ENCODE measurements at places on chromosomes 7 and 10.

GRCh38 chr7:36035186-36035585 lies 117.9 kb upstream of the EEPD1 start:
- DNase-seq = no peak

GRCh38 chr10:101778781-101779543 lies 3.0 kb upstream of the FGF8 start:
- DNase-seq = no peak

- no peak for DNase-seq
Observed at GRCh38 chr10:50851884-50852671, 33.3 kb downstream of the A1CF start.

DNA sequence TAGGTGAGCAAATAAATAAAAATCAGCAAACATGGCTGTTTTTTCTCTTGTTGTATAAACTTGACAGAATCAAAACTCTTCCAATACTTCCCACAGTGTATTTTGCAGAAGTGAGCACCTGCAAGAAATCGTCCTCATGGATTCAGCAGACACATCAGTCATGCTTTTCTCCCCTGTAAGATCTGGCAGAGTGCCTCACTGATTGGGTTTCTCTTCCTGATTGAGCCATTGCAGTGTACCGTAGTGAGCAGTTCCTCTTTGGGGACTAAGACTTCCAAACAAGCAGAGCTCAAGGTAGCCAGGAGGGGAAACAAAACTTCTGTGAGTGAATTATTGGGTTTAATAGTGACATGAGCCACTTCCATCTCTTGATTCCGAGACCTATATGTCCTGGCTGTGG lies 2.2 kb upstream of the CCDC3 start:
- DNase-seq = no peak

DNA sequence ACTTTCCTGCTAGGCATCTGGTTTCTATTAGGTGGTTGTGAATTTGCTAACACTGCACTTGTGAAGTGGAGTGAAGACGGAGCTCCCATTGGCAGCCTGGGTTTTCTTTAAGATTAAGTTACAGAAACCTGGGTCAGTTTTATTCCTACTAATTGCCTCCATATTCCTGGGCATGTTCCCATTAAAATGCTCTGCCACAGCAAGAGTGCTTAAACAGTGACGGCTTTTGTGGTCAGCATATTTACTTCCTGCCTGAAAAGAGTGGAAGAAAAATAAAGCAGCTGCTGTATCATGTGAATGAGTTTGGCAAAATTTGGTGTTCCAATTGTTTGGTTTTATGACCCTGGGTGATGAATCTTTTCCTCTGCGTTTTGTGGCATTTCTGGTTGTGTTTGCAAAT lies 96.9 kb upstream of the PLXDC2 start:
- DNase-seq = no peak

GRCh38 chr7:43387932-43388331 lies 195.0 kb upstream of the STK17A start:
- DNase-seq = no peak

DNA sequence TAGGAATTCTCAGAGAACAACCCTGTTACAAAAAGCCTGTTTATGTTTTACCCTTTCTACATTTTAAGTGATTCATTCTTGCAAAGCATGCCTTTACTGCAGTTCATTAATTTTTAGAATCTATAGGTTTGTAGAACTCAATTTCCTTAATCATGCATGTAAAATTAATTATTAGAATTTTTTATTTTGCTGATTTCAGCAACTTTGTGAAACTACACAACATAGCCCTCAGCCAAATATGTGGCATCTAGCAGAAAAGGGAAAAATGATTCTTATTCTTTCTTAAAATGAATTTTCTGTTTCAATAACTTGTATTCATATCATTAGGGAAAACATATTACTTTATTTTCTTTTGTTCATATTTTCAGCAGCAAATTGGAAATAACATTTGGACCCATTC lies 392.9 kb upstream of the PFKP start:
- no peak for DNase-seq

GRCh38 chr7:83085299-83085698 lies 77.4 kb downstream of the PCLO start:
- no peak for DNase-seq

- no peak for DNase-seq
Observed at GRCh38 chr7:125561006-125561405, 631.4 kb upstream of the POT1 start.

- no peak for DNase-seq
Observed at GRCh38 chr7:110944966-110945644, 145.8 kb upstream of the LRRN3 start.

- DNase-seq = no peak
Observed at GRCh38 chr7:87567052-87567451, 33.6 kb downstream of the ABCB1 start.

DNA sequence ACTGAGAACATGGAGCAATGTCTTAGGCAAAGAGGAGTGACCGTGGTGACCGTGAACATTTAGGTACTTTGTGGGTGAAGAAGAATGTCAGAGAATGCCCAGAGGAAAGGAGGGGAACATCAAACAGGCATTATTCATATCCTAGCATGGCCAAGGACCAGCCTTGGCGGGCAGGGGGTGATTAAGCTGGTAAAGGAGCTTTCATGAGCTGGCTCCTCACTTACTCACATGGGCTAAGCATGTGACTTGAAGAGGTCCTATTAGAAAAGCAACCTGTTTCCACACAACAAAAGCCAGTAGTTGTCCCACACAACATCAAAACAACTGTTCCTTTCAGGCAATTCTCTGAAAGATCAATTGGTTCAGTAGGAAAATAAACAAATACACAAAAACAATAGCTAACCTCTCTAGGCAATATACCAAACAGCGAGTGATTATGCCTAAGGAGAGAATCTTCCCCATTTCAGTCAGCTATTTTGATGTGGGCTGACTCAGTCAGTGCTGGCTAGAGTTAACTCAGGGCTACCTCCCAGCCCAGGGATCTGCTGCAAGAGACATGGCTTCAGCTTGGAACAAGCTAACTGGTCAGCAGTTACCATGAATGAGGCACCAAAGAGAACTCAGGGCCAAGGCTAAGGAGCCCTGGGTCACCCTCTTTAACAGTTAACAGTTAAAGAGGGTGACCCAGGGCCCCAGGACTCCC lies 283.5 kb downstream of the ARHGAP12 start:
- no peak for DNase-seq

Measured in activated T-cell treated with anti-CD3 and anti-CD28 coated beads for 4 hours (primary cell).